ENCODE measurements at places on chromosomes 5 and 9. TPM values are rescaled to one million over a fixed set of nuclear protein-coding genes. Genes with fewer than 3 reads are reported as not detected.

Gene SLC4A9
- total RNA-seq, result not detected

Gene TRAF1
- total RNA-seq, result 2.5 TPM

Gene TLX3
- not detected for total RNA-seq

Gene PLAC8L1
- total RNA-seq, result not detected

Gene PCDHA4
- 1.5 TPM for total RNA-seq

Gene PCDHGA12
- not detected for total RNA-seq

Gene DDX31
- total RNA-seq, result 23.9 TPM

Gene SLC34A3
- total RNA-seq, result 0.28 TPM

Gene PDE6A
- 0.42 TPM for total RNA-seq

Gene N4BP3
- 1.1 TPM for total RNA-seq

Gene ZNF483
- 0.45 TPM for total RNA-seq

Gene RPP25L
- 44.9 TPM for total RNA-seq

Gene C9orf43
- 0.73 TPM for total RNA-seq

Gene GOLGA2
- 46.2 TPM for total RNA-seq

Gene GFPT2
- 49.9 TPM for total RNA-seq

Gene LCN9
- not detected for total RNA-seq

Gene CD274
- 1.4 TPM for total RNA-seq

Gene LEAP2
- total RNA-seq, result 0.90 TPM

Gene PCDH1
- 3.7 TPM for total RNA-seq

Gene COL15A1
- 0.55 TPM for total RNA-seq

Gene SPATA31D4
- total RNA-seq, result not detected

Gene PCDHA3
- 0.71 TPM for total RNA-seq

Gene C9
- not detected for total RNA-seq

Gene ELAVL2
- not detected for total RNA-seq

Gene ORM2
- total RNA-seq, result not detected
